H1 (cell line): ENCODE measurements at places on chromosomes 2 and 18. TPM values are rescaled to one million over a fixed set of nuclear protein-coding genes. Genes with fewer than 3 reads are reported as not detected.

DNA sequence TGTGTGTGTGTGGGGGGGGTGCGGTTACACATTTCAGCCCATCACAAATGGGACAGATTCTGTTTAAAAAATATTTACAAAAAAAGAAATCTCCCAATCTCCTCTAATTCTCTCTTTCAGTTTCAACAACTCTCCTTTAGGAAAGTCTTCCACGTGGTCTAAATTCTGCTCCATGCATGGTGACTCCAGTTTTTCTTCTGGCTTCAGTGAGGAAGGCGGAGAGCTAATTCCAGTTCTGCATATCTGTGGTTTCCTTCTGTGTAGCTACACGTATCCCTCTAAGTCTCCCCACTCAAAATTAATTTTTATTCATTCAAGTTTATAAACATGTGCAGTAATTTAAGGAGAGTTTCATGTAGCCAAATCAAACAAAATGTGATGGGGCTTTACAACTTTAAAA lies 111.6 kb downstream of the SLC4A3 start:
- no peak for DNase-seq
- no peaks in the 10 kb centered on the region for H3K27me3 ChIP-seq
- H3K27ac ChIP-seq, result no peak overlapping the region
- no peaks in the 10 kb centered on the region for H3K36me3 ChIP-seq
- no peaks in the 10 kb centered on the region for H3K4me1 ChIP-seq
- no peak overlapping the region for H3K4me3 ChIP-seq

The MAP3K19 gene
- total RNA-seq, result not detected in 2 replicates

The FKBP7 gene
- total RNA-seq, result 4.8 and 7.0 TPM in 2 replicates

- no peak for DNase-seq
- H3K36me3 ChIP-seq, result no peaks in the 10 kb centered on the region
- H3K27ac ChIP-seq, result no peak overlapping the region
Observed at GRCh38 chr18:320155-320554, 52.3 kb upstream of the THOC1 start.

The PAX3 gene
- not detected in 2 replicates for total RNA-seq

DNA sequence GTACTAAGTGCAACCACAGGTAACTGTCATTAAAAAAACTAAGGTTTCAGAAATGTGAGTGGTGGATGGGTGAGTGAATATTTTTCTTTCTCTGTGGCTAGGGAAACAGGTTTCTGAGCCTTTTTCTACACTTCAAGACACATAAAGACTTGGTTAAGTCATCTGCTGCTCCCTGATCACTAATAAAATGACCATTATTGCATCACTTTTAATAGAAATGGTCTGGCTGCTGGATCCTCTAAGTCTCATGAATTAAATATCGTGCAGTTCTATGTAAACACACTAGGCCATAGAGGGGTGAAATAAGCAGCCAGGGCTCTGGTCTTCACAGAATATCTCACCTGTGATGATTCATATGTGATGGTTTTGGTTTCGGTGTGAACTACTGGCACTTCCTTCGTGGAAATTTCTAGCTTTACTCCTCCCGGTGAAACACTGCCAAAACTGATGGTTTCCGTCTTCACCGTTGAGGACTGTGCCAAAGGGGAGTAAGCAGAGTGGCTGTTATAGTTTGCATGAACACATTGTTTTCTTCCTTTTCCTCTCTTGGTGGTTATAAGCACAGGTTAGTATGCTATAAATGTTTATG lies 100.4 kb upstream of the ZBTB14 start:
- H3K4me1 ChIP-seq, result no peaks in the 10 kb centered on the region; the same call in 1 of the 2 replicates
- DNase-seq, result no peak
- H3K27me3 ChIP-seq, result no peaks in the 10 kb centered on the region
- no peaks in the 10 kb centered on the region for H3K36me3 ChIP-seq

GRCh38 chr2:119838179-119838578 lies 78.5 kb downstream of the PTPN4 start:
- H3K4me1 ChIP-seq, result peaks cover 9% of the 10 kb centered on the region; the same call in 1 of the 2 replicates
- no peak overlapping the region for H3K4me3 ChIP-seq
- no peak overlapping the region for H3K27ac ChIP-seq
- no peak for DNase-seq
- H3K27me3 ChIP-seq, result no peaks in the 10 kb centered on the region

The CD207 gene
- total RNA-seq, result not detected in 2 replicates

DNA sequence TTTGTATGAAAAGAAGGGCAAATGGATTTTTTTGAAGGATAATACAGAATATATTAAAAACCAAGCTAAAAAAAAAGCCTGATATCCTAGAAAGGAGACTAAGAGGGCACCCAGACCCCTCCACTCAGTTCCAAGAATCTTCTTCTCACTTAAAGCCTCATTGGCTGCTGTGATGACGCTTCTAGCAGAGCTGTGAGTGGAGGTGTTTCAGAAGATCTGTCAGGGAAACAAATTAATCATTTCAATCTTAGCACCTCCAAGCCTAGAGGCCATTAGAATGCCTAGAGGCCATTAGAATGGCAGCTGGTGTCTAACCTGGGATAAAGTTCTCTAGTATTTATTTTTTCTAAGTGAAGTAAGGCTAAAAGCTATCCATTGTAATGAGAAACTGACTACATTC lies 164.2 kb upstream of the TMEM200C start:
- H3K4me3 ChIP-seq, result no peak overlapping the region
- no peak overlapping the region for H3K27ac ChIP-seq
- H3K27me3 ChIP-seq, result no peaks in the 10 kb centered on the region
- H3K36me3 ChIP-seq, result no peaks in the 10 kb centered on the region

- H3K4me1 ChIP-seq, result peaks cover 5% of the 10 kb centered on the region; the same call in 1 of the 2 replicates
- H3K27me3 ChIP-seq, result no peaks in the 10 kb centered on the region
- DNase-seq, result no peak
- no peak overlapping the region for H3K4me3 ChIP-seq
Observed at GRCh38 chr18:44871771-44872170, 191.1 kb downstream of the SETBP1 start.
